Right hindlimb (tissue), 1 donor: ENCODE measurements at places on chromosomes 7 and 10.

DNA sequence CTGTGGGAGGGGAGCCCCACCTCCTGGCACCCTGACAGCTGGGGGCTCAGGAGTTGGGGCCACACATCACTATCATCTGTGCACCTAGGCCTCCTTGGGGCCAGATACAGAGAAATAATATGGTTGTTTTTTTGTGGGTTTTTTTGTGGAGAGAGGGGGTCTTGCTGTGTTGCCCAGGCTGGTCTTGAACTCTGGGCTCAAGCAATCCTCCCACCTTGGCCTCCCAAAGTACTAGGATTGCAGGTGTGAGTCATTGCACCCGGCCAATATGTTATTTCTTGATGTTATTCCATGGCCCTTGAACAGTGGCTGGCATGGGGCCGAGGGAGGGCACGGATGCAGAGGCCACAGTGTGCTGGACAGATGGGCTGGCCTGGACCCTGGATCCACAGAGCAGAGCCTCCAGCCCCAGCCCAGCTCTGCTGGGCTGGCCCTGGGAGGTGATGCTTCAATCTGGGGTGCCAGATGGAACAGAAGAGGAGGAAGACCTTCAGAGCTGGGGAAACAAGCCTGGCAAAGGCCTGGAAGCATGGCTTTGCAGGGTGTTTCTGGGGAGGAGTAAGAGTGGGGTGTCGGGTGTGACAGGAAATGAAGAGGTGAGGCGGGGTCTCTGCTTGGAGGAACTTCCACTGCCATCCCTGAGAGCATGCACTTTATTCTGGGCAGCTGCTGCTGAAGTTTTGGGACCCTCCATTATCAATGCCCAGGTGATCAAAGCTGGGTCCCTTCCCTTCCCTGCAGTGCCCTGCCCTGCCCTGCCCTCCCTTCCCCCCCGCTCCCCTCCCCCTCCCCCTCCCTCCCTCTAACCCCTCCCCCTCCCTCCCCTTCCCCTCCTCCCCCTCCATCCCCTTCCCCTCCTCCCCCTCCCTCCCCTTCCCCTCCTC lies 3.7 kb upstream of the FZD9 start:
- no peak for DNase-seq

GRCh38 chr10:71711052-71711623 lies 8.4 kb downstream of the C10orf105 start:
- DNase-seq = no peak

DNA sequence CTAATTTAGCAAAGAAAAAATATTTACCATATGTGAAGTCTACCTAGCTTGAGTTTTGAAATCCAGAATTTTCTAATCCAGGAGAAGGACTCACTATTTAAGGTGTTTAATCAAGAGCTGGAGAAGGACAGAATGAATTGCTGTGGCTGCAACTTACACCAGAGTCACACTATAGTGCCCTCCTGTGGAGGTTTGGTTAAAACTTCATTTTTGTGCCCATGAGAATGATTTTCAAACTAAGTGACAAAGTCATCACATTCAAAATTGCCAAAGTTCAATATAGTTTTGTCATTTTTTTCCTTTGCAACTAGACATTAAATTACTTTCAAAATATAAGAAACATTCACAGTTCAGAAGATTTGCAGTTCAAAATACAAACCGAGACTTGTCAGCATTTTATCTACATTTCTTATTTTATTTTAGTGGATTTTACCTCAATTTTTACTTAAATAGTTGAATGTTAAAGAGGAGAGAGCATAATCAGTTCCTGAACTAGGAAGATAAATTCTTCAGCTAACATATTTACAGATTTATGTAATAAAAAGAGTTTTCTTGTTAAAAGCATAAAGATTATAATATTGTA lies 70.7 kb downstream of the CABCOCO1 start:
- peak; percentile 23 for DNase-seq

- DNase-seq = peak; percentile 33
Observed at GRCh38 chr10:103967448-103968071, 620 bp downstream of the SLK start.

- DNase-seq = no peak
Observed at GRCh38 chr7:37666026-37666799, 17.4 kb upstream of the GPR141 start.

GRCh38 chr10:26755443-26755903 lies 58.0 kb downstream of the PDSS1 start:
- DNase-seq = no peak

DNA sequence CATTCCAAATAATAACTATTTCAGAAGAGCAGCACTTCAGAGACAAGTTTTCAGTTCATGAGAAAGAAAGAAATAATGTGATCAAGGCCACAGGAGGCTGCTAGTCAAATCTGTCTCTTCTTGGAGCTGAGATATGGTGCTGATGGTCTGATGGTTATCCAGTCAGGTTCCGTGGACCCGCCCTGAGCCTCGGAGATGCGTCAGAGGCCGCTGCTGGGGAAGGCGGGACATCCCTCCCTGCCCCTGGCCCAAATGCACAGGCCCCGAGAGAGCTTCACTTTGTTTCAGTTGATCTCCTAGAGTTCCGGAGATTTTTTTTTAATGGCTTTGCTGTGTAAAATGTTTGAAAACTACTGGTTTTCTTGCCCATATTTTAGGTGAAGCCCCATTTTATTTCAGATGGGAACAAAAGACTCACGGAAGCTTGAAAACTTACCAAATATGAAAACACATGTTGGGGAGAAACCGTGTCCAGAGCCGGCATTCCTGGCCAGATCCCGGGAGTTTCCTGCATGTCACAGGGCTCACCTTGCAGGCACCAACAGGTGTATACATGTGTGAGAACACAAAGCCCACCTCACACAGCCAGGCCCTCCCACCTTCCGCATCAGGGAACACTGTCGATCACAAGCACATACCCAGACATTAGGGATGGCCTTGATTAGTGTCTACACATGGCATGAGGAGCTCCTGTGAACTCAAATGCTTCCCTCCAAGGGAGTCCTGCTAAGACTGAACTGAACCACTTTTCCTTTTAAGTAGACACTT lies 499.0 kb downstream of the TCERG1L start:
- peak; percentile 2 for DNase-seq

- DNase-seq = no peak
Observed at GRCh38 chr7:53485354-53485753, 449.9 kb downstream of the POM121L12 start.

DNA sequence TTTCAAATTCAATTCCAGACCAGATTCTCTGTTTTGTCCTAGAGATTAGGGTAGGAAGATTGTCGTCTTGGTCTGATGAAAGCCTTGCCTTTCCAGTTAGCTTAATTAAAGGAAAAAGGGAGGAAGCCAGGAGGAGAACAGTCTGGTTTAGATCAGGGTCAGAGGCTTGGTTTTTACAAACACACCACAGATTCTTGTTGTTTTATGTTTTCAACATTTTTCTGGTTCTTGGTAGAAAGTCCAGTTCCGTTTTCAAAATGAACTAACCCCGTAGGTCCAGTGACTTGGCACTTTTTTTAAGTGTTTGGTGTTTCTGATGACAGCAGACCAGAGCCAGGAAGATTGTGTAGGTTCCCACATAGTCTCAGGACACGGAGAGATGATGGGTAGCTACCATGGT lies 167.1 kb upstream of the INHBA start:
- no peak for DNase-seq

DNA sequence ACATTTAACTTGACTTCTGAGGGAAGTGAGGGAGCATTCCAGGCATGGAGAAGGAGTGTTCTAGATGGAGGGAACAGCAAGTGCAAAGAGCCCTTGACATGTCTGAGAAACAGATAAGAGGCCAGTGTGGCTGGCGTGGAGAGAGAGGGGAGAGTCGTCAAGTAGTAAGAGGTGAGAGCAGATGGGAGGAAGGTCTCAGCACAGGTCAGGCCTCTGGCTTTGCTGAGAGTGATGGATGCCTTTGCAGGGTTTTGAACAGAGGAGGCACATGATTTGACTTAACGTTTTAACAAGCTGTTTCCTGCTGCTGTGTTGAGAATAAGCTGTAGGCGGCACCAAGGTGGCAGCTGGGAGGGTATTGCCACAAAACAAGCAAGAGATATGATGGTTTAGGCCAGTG lies 97.2 kb downstream of the KAT6B start:
- no peak for DNase-seq
